ENCODE measurements at places on chromosomes 2 and 18.
A peak's percentile ranks its signal among the peaks of the same experiment; 100 is the strongest.

DNA sequence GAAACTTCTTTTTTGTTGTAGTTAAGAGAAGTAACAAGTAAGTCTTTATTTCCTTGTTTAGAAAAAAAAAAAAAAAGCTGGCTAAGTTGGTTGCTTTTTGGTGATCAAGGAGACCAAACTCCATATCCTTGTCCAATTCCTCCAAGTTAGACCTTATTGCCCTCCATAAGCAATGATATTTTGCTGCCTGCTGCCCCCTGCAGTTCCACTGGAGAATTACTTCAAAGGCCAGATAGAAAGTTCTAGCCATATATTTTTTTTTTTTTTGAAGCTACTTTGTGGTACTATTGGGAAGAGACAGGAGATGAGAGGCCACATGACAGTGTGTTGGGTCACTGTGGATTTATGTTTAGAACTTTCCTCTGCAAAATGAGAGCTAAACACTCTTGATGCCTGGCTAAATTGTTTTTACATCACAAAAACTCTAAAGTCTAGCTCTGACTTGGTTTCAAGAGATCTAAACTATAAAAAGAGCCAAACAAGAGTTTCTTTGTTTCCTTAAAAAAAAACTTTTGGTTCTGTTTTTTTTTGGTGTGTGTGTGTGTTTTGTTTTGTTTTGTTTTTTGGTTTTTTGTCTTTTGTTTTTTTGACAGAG is 80.7 kb upstream of the RASGRP3 start:
- DNase-seq: peak; percentile 22

GRCh38 chr2:3575534-3576262 is 638 bp downstream of the RPS7 start:
- DNase-seq: no peak

DNA sequence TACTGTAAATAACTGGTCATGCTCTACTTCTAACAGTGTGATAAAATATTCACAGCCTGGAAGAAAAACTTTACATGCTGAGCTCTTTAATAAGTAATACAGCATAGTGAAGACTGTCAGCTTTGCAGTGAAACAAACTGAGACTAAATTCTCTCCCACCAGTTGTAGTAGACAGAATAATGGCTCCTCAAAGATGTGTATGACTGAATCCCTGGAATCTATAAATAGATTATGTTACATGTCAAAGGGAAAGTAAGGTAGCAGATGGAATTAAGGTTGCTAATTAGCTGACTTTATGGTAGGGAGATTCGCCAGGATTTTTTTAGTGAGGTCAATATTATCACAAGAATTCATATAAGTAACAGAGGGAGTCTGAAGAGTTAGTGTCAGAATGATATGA is 609.5 kb upstream of the VRK2 start:
- DNase-seq: no peak

GRCh38 chr2:230920167-230920566 is 4.9 kb downstream of the GPR55 start:
- DNase-seq: no peak

All from GM12864 (cell line).